Foreskin keratinocyte (primary cell): ENCODE measurements at places on chromosomes 2 and 18. TPM values are rescaled to one million over a fixed set of nuclear protein-coding genes. Genes with fewer than 3 reads are reported as not detected.

DNA sequence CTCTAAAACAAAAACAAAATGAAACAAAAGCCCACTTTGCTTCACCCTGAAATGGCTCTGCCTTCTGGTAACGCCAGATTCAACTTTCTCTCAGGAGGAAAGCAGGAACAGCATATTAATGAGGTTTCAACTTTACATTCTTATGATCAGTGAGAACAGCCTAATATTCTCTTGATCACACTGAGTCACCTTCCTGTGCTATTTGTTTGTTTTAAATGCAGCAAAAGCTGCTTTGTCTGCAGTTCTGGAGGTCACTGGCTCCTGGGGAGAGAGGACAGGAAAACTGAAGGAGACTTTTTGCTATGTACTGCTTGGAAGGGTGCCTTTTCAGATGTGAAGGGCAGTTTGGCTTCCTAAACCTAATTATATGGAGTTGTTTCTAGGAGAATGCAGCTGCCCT, 48.1 kb downstream of the MAIP1 start:
- DNase-seq, result no peak

- DNase-seq, result no peak
Measured at GRCh38 chr2:70921839-70922234, 13.9 kb upstream of the ATP6V1B1 start.

- DNase-seq, result no peak
Measured at GRCh38 chr2:136255127-136255526, 137.2 kb upstream of the CXCR4 start.

- no peak for DNase-seq
Measured at GRCh38 chr2:202215179-202215578, 23.2 kb downstream of the SUMO1 start.

PLB1 gene
- 2.1 and 2.2 TPM in 2 replicates for polyA plus RNA-seq
